Stimulated activated CD4-positive, alpha-beta T cell treated with anti-CD3 and anti-CD28 coated beads, Interleukin-4, amount 100 ng/mL, for 48 hours (primary cell): ENCODE measurements at places on chromosomes 16 and 17.

DNA sequence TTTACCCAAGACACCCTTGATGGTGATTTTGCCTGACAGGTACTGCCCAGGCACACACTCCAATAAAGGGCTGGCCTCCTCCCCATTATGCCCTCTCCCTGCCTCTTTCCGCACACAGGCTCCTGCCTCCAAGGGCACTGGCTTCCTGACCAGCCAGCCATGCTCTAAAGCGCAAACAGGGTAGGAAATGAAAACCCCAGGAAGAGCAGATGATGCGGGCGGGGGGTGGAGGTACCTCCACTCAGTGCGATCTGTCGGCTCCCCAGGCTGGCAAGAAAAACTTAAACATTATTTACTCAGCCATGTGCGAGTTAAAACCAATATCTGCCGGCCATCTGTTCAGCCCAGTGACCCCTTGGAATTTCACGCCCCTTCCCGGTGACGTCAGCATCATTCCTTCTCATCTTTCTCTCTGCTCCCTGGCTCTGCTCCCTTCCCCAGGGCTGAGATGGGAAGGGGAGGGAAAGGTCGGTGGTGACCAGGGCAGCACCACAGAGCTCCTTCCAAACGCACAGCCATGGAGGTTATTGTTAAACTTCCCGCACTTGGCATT, 262.5 kb downstream of the CBLN1 start:
- DNase-seq = no peak

DNA sequence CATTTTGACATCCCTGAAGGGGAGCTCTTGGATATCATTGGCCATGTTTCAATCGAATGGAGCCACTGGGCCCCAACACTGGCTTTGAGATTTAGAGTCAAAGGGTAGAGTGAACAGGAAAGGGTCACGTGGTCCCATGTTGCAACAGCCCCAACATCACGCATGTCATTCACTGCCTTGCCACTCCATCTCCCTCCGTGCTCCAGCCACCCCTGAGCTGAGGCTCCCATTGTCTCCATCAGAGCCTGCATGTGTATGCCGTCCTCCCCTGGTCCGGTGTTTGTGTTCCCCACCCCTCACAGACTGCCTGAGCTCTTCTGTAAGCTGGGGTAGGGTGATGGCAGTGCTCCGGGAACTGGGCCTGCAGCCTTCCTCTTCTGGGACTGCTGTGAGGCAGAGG, 12.1 kb downstream of the NFE2L1 start:
- DNase-seq = no peak

DNA sequence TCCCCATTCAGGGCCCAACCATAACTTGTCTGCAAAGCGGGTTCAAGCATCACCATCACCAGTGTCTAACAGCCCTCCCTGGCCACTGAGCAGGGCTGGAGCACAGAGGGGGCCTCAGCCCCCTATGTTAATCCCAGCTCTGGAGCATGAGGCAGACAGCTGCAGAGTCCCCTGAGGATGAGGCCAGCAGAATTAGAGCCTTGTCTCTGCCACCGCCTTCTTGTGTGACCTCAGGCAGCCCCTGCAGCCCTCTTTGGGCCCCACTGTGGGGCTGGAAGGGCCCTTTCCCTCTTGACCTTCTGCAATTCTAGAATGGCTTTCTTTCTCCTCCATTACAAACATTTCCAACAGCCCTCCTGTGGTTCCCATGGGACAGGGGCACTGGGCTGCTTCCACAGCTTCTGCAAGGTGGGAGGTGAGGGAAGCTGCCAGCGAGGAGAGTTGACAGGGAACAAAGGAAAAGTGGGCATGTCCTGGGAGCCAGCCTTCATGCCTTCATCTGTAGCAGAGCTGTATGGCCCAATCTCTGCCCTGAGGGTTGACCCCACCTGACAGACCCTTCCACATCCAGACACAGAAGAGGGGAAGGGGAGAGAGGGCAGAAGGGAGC, 65.7 kb downstream of the TMEM132E start:
- no peak for DNase-seq

- no peak for DNase-seq
Observed at GRCh38 chr17:17015230-17015629, 27.0 kb upstream of the MPRIP start.

GRCh38 chr16:57091975-57092785, at the start of gene CPNE2:
TSS of gene CPNE2 (plus strand) at chr16:57092583. CDS start at chr16:57110743, 18,160 bp downstream.
- peak; percentile 37 for DNase-seq

GRCh38 chr16:15644267-15644961, 1.5 kb upstream of the MARF1 start:
- no peak for DNase-seq

DNA sequence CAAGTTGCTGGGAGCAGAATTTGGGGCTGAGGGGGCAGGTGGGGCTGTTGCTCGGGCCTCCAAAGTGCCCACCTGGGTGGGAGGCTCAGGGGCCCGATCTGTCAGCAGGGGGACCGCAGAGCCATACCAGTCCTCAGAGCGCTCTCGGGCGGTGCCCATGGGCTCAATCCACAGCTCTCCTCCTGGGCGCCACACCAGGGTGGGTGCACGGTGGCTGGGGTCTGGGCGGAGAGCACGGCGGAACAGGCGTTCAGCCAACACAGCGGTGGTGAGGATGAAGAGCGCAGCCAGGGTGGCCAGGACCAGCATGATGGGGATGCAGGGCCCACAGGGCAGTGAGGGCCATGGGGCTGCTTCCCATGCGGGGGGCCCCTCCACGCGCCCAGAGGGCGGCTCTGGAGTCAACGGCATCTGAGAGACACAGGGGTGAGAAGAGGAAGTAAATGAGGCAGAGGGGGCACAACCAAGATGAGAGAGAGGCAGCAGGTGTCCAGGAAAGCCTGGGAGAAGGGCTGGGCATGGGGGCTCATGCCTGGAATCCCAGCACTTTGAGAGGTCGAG, 1.2 kb downstream of the C16orf54 start:
- no peak for DNase-seq

GRCh38 chr17:3812771-3813170, 11.8 kb upstream of the ITGAE start:
- no peak for DNase-seq

DNA sequence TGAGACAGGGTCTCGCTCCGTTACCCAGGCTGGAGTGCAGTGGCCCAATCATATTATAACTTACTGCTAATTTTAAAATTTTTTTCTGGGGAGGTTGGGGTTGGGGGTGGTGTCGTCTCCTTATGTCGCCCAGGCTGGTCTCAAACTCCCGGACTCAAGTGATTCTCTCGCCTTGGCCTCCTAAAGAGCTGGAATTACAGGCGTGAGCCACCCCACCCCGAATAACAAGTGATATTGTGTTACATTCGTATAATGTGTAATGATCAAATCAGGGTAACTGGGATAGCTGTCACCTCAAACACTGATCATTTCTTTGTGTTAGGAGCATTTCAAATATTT, 16.2 kb upstream of the KPNA2 start:
- DNase-seq = no peak

DNA sequence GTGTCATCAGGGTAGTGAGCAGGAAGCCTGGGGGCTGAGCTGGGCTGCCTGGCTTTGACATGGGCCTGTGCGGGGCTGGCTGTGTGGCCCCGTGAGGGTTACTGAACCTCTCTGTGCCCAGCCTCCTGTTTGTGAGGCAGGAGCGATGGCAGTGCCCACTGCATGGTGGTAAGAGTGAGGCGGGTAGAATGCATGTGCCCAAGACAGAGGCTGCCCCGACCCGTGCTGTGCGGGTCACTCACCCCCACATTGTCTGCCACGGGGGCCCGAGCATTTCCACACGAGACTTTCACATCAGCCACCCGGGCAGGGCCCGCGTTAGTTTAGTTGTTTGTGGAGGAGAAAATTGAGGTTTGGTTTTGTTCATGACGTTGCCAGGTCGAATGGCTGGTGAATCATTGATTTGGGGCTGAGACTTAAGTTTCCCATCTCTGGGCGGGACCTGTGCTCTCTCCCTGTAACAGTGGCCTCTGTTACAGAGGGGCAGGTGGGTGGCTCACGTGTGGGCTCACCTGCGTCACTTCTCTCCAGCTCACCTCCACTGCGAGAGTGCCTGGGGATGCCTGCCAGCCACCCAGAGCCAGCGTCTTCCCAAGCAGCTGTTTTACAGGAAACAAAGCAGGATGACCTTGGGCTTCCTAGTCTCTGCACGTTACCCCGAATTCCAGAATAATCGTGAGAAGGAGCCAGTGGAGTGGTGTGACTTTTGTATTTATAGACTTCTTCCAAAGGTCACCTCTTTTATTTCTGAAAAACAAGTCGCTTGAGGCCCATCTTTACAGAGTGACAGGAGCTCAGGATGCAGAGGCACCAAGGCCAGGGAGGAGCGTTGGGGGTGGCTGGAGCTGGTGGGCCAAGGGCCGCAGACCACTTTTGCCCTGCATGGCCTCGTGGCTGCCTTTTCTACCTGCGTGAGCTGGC, 150.6 kb downstream of the RPTOR start:
- no peak for DNase-seq

- DNase-seq = no peak
Observed at GRCh38 chr17:4438162-4438944, 4.6 kb downstream of the SPNS3 start.

DNA sequence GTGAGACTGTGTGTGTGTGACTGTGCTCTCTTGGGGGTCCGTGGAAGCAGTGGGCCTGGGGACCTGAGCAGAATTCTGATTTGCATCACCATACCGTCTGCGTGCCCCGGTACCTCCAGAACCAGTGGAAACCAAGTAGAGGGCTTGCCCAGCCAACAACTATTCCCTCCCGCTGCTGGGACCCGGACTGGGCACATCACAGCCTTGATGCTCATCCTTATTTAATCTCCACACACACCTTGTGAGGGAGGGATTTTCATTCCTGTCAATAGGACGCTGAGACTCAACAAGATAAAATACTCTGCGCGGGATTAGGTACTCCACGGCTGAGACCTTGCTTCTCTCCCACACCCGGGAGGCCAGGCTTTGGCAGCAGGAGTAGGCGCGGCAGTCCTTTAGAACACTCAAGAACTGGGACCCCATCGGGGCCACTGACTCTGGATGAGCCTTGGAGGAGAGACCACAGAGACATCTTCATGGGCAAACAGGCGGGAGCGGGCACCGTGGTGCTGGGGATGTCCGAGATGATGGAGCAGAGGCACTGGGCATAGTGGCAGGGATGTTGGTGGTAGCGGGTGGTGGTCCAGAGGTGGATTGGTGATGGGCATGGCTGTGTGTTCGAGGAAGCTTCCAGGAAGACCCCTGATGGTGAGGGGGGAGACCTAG, 208.0 kb downstream of the NTN1 start:
- DNase-seq = no peak
